ENCODE measurements at places on chromosomes 12 and 14.

- no peaks in the 10 kb centered on the region for H3K4me1 ChIP-seq
- no peak overlapping the region for H3K27ac ChIP-seq
- peaks cover 4% of the 10 kb centered on the region for H3K27me3 ChIP-seq
- no peak for DNase-seq
- H3K4me3 ChIP-seq = no peak overlapping the region
- no peaks in the 10 kb centered on the region for H3K36me3 ChIP-seq
Measured at GRCh38 chr14:67400434-67400833, 11.5 kb downstream of the PLEK2 start.

GRCh38 chr14:46894476-46894875, 242.9 kb upstream of the RPL10L start:
- H3K4me1 ChIP-seq = no peaks in the 10 kb centered on the region
- no peak for DNase-seq
- no peaks in the 10 kb centered on the region for H3K36me3 ChIP-seq
- H3K27ac ChIP-seq = no peak overlapping the region
- H3K27me3 ChIP-seq = no peaks in the 10 kb centered on the region

- peaks cover 7% of the 10 kb centered on the region for H3K27me3 ChIP-seq
- no peak for DNase-seq
- peaks cover 7% of the 10 kb centered on the region for H3K4me1 ChIP-seq
- H3K36me3 ChIP-seq = no peaks in the 10 kb centered on the region
- no peak overlapping the region for H3K4me3 ChIP-seq
Measured at GRCh38 chr14:81256289-81256960, 35.7 kb upstream of the GTF2A1 start.

GRCh38 chr12:124391340-124392261, 96.7 kb downstream of the RFLNA start:
- H3K27ac ChIP-seq = peak overlapping the region; percentile 71
- peak; percentile 64 for DNase-seq
- H3K4me1 ChIP-seq = peaks cover 38% of the 10 kb centered on the region
- peak overlapping the region; percentile 34 for H3K4me3 ChIP-seq
- H3K36me3 ChIP-seq = peaks cover 3% of the 10 kb centered on the region

GRCh38 chr12:92109613-92110012, 36.0 kb downstream of the BTG1 start:
- H3K4me3 ChIP-seq = peak overlapping the region; percentile 31
- H3K27me3 ChIP-seq = no peaks in the 10 kb centered on the region
- no peak for DNase-seq
- H3K4me1 ChIP-seq = peaks cover 78% of the 10 kb centered on the region
- peaks cover 8% of the 10 kb centered on the region for H3K36me3 ChIP-seq
